ENCODE measurements at places on chromosomes 6 and 20.

- DNase-seq = peak; percentile 59
These were observed 34.7 kb upstream of the FKBP1A start for GRCh38 chr20:1427457-1428054.

- peak; percentile 25 for DNase-seq
These were observed 7.4 kb upstream of the CD83 start for GRCh38 chr6:14110001-14110818.

- DNase-seq = peak; percentile 17
These were observed 3.4 kb upstream of the RSPO4 start for GRCh38 chr20:1005452-1006027.

DNA sequence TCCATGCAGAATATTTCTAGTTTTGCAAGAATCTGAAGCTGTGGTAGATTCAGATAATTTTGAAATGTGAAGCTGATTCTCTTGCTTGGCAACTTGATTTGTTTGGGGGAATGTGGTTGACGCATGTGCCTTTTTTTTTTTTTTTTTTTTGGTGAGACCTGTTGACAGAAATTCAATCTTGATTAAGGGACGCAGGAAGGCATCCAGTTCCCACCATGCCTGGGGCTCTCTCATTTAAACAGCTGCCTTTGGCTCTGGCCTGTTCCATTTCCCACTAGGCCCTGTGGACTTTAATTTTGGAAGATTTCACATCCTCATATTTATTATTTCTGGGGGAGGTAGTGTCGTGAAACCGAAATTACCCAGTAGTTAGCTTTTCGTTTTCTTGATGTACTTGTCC is 8.6 kb downstream of the TPX2 start:
- DNase-seq = peak; percentile 53

DNA sequence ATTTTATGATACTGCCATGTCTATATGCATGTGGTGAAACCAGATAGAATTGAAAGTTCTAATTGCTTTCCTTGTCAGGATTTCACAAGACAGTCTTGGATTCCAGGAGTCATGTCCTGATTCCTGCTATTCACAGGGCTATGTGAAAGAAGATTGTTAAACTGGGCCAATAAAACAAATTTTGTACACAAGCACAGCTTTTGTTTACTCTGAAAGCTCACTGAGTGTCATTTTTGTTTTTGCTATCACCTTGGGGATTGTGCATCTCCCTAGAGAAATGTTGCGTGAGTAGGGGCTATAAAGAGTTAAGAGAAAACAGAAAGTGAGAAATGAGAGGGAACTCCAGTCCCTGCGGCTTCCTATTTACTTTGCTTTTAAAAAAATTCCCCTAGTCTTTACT is 627.5 kb downstream of the PKHD1 start:
- no peak for DNase-seq

- peak; percentile 82 for DNase-seq
These were observed 25.6 kb downstream of the MANBAL start for GRCh38 chr20:37315021-37315451.

DNA sequence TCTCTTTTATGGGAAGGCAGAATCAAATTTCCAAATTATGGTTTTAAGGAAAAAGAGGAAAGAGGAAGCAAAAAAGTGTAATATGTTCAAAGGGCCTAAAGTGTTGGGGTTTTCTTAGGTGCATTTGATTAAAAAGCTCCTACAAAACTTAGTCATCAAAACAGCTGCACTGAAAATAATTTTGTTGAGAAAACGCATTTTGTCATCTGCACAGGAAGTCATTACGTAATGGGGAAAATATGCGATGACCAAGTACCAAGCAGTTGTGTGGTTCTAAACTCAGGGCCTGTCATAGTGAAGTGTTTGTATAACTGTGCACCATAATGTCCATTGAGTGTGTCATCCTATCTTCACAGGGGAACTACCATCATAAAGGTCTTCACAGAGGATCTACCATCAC is 15.6 kb downstream of the HAO1 start:
- DNase-seq = peak; percentile 77

DNA sequence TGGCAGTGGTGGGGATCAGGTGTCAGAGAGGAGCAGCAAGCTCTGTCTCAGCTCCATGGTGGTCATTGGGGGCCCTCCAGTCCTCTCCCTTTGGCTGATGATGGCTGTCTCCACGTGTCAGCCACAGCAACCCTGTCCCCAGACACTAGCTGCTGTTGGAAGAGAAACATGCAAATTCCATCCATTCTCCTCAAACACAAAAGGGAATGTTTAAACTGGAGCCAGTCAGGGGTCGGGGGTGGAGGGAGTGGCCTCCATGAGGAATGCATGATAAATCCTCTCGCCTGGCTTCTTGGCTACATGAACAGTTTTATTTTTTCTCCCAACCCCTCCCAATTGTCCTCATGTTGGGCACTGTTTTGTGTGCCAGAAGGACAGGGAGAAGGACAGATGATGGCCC is 86.4 kb downstream of the EDN3 start:
- no peak for DNase-seq

GRCh38 chr6:162568266-162568665 is 159.3 kb downstream of the PRKN start:
- DNase-seq = no peak

GRCh38 chr6:168370310-168370991 is 50.9 kb upstream of the DACT2 start:
- DNase-seq = no peak

DNA sequence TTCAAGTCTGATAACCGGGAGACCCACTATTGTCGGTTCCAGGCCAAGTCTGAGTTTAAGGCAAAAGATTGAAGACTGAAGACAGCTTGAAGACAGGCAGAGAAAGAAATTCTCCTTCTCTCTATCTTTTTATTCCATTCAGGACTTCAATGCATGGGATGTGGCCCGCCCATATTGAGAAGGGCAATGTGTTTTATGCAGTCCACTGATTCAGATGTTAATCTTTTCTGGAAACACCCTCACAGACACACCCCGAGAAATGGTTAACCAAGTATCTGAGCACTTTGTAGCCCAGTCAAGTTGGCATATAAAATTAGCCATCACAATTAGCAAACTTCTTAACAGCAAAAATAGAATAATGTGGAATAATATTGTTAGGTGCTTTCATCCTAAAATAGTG is 75.5 kb upstream of the FABP7 start:
- no peak for DNase-seq

GRCh38 chr20:41152108-41152757 is 14.9 kb downstream of the PLCG1 start:
- DNase-seq = no peak

DNA sequence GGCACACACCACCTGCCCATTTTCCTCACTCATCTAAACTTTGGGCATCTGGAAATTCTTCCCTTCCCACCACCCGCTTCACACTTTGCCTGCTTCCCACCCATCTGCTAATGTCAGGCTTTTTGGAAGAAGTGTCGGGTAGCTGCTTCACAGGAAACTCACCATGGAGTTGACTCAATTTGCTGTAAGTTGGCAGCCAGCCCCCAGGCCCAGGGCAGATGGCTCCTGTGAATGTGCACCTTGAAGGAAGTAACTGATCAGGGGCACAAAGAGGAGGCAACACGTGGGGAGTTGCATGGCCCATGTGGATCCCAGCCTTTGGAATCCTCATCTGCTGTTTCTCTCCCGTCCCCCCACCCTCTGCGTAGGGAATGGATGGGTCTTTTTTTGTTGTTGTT is 87.3 kb downstream of the PPP1R14C start:
- no peak for DNase-seq

GRCh38 chr6:119334535-119335264 is 14.9 kb downstream of the MAN1A1 start:
- no peak for DNase-seq

DNA sequence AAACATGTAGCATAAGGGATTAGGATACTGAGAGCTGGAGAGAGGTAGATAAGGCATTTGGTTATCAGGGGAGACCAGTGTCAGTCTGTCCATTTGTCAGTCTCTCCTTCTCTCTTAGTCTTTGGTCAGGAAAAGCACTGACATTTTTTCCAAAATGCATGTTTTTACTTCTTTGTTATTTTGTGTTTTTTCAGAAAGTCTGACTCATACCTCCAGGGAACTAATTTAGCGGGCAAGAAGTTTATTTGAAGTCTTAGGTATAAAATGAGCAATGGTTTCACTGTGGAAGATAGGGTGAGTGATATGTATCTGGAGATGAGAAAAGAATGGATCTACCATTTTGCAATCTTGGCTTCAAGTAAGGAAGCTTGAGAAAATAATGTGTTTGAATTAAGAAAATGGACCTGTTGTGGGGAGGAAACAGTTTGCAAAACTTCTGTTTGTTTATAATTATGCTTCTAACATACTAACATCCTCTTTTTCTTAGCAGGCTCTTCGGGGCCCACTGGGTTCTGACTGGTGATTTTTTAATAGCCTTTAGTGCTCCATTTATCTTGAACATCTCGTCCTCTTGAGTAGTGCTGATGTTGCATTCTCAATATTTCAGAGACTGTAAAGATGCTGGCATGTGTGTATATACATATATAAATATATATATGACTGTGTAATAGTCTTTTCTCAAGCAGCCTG is 66.9 kb upstream of the FABP7 start:
- peak; percentile 23 for DNase-seq

DNA sequence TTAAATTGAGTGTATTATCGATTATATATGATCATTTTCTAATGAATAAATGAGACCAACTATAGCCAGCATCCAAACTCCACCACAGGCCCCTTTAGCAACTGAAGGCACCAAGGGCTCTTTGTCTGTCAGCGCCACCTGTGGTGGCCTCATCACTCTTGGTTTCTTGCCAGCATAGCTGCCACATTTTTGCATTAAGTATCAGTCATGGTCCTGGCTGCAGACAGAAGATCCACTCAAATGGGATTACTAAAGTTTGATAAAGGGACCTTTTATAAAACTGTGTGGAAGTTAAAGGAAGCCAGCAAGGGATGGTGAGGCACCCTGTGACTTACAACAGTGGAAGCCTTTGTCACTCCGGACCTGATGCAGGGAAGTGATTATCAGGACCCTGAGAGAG is 162.9 kb downstream of the C6orf118 start:
- DNase-seq = no peak

GRCh38 chr6:159929819-159930218 is 39.0 kb downstream of the MAS1 start:
- DNase-seq = no peak

DNA sequence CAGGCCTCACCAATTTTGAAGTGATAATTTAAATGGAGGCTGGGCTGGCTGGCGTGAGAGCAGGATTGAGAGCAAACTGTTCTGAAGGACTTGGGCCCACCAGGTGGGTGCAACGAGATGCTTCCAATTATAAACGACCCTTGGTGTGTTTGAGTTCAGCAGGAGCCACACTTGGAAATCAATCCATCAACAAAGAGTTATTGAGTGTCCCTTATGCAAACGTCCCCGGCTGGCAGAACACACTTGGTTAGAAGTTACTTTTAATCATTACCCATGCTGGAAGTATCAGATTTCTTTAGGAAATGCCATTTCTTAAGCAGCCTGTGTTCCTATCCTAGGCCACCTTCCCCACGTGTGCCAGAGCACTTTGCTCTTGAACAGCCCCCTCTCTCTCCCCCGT is 37.8 kb upstream of the ZNF831 start:
- DNase-seq = no peak

DNA sequence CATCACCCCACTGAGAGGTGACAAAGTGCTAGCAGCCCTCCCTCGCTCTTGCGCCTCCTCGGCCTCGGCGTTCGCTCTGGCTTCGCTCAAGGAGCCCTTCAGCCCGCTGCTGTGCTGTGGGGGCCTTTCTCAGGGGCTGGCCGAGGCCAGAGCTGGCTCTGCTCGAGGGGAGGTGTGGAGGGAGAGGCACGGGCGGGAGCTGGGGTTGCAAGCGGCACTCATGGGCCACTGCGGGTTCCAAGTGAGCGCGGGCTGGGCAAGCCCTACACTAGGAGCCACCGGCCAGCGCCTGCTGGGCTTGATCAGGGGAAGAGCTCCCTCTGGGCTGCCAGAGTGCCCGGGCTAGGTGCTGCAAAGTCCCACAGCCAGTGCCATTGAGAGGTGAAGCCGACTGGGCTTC is 964.8 kb upstream of the GJE1 start:
- DNase-seq = no peak

GRCh38 chr6:112384511-112384910 is 37.4 kb downstream of the RFPL4B start:
- DNase-seq = peak; percentile 50

DNA sequence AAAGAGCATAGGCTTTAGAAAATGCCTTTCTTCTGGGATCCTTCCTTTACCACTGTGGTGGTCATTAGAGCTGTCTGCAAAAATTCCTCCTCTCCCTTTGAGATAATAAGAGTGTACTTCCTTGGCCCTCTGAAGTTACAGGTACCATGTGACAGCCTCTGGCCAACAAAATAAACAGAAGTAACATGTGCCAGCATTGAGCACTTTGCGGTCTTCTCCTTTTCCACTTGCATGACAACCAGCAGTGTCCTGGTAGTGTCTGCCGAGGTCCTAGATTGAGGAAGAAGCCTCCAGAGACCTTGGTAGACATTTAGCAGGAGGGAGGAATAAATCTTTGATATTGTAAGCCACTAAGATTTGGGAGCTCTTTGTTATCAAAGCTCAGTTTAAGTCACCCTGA is 87.5 kb upstream of the ARID1B start:
- no peak for DNase-seq

GRCh38 chr6:41056768-41057490 is 3.9 kb downstream of the APOBEC2 start:
- DNase-seq = no peak

DNA sequence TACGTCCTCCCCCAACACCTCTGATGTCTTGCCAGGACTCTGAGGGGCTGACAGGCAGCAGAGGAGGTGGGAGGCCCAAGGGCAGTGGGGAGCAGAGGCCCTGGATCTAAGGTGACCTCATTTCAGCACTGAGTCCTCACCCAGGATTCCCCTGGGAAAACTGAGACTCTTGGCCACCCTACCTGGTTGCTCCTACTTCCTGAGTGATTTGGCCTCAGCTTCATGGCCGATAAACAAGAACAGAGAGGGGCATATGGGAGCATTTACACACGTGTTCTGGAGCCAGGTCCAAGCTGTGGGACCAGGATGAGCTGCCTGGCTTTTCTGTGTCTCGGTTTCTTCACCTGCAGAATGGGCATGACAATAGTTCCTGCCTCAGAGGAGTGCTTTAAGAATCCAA is 133.8 kb downstream of the ANKRD60 start:
- DNase-seq = no peak

- no peak for DNase-seq
These were observed 16.9 kb upstream of the PHIP start for GRCh38 chr6:79094938-79095337.

- no peak for DNase-seq
These were observed 55.6 kb downstream of the SASH1 start for GRCh38 chr6:148398244-148398643.

GRCh38 chr20:36826554-36827244 is 49.2 kb upstream of the TLDC2 start:
- DNase-seq = no peak

DNA sequence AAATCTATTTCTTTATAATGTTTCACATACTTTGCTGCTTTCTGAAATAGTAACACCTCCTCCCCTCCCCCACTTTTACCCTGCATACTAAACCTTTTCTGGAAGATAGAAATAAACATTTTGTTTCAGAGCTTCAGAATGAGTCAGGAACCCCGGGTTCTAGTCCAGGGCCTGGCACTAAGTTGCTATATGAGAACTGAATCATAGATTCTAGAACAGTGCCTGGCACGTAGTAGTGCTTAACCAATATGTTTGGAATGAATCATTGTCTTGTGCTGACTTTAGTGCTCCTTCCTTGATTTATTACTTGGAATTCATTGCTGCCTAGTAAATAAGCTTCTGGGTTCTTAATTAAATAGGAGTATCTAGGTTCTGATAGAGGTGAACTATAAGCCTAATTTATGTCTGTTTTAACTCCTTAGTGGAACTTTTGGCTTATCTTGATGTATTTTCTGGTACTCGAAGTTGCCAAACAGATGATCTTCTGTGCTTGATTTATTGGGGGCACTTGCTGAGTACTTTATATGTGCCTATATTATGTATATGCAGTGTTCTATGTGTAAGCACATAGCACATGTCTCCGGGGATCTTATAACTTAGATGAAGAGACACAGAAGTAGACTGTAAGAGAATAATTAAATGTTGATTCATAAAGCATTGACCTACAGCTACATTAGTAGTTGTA is 18.6 kb downstream of the TAB2 start:
- peak; percentile 95 for DNase-seq
